ENCODE measurements at places on chromosomes 4 and X.

GRCh38 chrX:97987979-97988378, 1104.3 kb downstream of the RPA4 start:
- no peak for DNase-seq

- no peak for DNase-seq
Observed at GRCh38 chrX:52034211-52034610, 34.8 kb downstream of the MAGED4B start.

DNA sequence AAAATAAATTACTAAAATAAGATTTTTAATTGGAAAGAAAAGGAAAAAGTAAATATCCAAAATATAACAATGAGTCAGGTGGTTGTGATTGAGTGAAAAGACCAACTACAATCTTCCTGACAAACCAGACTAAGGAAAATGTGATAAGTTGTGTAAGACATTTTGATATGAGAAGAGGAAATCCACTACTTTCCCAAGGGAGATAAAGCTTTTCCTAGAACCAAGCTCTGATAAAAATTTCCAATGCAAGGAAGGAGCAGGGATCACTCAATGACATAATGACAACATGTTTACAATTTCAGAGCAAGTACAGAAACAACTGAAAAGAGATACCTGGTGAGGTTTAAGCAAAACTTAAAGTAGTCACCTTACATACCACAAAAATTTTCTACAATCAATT, 305.1 kb upstream of the RASGEF1B start:
- DNase-seq = no peak

GRCh38 chr4:38871593-38871992, 4.0 kb downstream of the FAM114A1 start:
- DNase-seq = no peak

DNA sequence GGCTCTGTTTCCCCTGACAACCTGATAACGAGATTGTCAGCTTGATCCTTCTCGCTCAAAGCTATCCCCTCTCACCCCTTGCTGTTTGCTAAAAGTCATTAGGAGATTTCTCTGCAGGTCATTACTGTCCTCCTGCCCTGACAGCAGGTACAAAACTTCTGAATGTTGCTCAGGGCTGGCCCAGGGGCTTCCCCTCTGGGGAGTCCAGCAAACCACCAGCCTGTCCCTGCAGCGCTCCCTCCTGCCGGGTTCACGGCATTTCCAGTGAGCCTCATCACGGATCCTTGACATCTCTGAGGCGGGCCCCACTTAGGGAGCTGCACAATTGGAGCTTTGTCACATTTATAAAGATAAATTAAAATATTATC, 5.2 kb upstream of the SORCS2 start:
- no peak for DNase-seq

Data from D721Med (cell line).